ENCODE measurements at places on chromosomes 12 and 14.

GRCh38 chr12:3125674-3126073, 48.5 kb downstream of the TSPAN9 start:
- no peak overlapping the region for H3K4me3 ChIP-seq
- H3K4me1 ChIP-seq, result peaks cover 60% of the 10 kb centered on the region
- H3K36me3 ChIP-seq, result peaks cover 16% of the 10 kb centered on the region

DNA sequence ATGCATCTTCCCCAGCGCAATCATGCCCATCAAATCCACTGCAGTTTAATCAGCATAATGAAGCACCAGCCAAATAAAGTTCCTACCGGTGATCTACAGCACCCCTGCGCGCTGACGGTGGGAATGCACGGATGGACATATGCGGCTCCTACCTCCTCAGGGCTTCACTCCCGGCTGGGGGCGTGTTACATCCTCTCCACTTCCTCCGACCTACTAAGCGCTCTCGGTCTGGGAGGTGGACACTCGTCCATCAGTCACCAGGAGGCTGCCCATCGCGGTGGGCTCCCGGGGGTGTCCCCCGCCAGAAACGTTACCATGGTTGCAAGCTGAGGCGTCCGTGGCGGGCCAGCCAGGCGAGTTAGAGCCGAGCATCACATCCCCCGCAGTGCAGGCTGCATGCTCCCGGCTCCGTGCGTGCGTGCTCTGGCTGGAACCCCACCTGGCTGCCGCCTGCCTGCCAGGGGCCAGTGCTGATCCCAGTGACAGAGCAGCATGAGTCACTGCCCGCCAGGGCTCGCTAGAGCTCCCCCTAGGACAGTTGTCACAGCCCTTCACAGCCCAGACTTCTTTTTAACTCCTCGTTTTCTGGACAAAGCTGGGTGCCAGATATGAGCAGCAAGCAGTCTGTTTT, 73.0 kb downstream of the CIT start:
- peak; percentile 60 for DNase-seq
- H3K27me3 ChIP-seq, result peaks cover 6% of the 10 kb centered on the region
- no peaks in the 10 kb centered on the region for H3K36me3 ChIP-seq
- peak overlapping the region; percentile 85 for H3K4me3 ChIP-seq
- H3K27ac ChIP-seq, result no peak overlapping the region
- H3K4me1 ChIP-seq, result peaks cover 20% of the 10 kb centered on the region

GRCh38 chr12:49959685-49960473, 1.8 kb upstream of the AQP5 start:
- DNase-seq, result peak; percentile 49
- H3K4me3 ChIP-seq, result peak overlapping the region; percentile 82
- peaks cover 24% of the 10 kb centered on the region for H3K27me3 ChIP-seq
- no peak overlapping the region for H3K27ac ChIP-seq
- peaks cover 19% of the 10 kb centered on the region for H3K4me1 ChIP-seq

- no peak overlapping the region for H3K4me3 ChIP-seq
- H3K27ac ChIP-seq, result no peak overlapping the region
- no peaks in the 10 kb centered on the region for H3K36me3 ChIP-seq
- H3K4me1 ChIP-seq, result peaks cover 3% of the 10 kb centered on the region
- DNase-seq, result no peak
These were observed 182.1 kb downstream of the C12orf50 start for GRCh38 chr12:87847147-87847546.

DNA sequence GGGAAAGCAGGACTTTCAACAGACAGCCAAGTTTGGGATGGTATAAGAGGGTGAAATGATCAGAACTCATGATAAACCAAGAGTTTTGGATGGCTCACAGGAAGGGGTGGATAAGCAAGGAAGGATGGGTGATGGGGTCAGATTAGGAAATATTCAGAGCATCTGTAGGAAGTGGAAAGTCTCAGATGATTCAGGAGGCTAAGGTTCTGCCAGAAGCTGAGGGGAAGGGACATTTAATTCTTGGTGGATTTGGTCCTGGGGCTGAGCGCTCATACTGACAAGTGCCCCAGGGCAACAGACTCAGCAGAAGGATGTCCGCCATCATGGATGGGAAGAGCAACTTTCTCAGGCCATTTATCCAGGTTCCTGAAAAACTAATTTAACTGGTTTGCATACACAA, 28.4 kb upstream of the BDKRB2 start:
- no peak overlapping the region for H3K27ac ChIP-seq
- H3K4me3 ChIP-seq, result no peak overlapping the region
- no peaks in the 10 kb centered on the region for H3K4me1 ChIP-seq
